ENCODE measurements at places on chromosomes 7 and 10.

DNA sequence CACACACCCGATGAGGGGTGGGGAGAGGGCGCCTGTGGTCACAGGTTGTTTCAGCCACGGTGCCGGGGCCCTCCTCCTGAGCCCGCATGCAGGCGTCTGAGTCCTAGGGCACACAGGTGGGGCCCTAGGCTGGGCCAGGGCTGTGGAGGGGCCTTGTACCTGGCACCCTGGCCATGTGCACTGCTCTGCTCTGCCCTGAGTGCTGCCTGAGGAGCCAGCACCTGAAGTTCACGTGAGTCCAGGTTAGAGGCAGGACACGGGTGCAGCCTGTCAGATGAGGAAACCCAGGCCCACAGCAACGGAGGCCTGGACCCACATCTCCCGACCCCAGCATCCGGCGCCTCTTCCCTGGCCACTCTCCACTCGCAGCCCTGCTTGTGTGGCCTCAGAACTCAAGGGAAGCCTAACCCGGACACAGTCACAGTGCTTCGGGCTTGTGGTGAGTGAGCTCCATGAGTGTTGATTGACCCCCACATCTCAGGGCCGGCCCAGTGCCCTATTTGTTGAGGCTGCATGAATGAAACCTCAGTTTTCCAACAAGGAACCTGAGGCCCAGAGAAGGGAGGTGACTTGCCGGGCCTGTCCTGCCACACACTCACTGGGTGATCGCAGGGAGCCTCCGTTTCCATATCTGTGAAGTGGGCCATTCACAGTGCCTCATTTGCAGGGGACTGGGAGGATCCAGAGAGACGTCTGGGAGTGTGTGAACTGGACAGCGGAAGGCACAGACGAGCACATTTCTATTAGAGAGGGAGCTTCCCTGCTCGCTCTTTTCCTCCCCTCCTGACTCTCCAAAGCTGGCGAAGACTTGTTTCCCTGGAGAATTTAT, 39.6 kb downstream of the PPIF start:
- DNase-seq: no peak

GRCh38 chr7:28922624-28923331, 35.4 kb downstream of the TRIL start:
- peak; percentile 78 for DNase-seq

- no peak for DNase-seq
These were observed 237.1 kb downstream of the SUGCT start for GRCh38 chr7:40371806-40372440.

GRCh38 chr7:114426824-114427223, 12.2 kb downstream of the FOXP2 start:
- no peak for DNase-seq

GRCh38 chr7:2585446-2585845, 26.7 kb downstream of the IQCE start:
- no peak for DNase-seq

GRCh38 chr10:29623797-29624196, 11.0 kb downstream of the SVIL start:
- DNase-seq: no peak

DNA sequence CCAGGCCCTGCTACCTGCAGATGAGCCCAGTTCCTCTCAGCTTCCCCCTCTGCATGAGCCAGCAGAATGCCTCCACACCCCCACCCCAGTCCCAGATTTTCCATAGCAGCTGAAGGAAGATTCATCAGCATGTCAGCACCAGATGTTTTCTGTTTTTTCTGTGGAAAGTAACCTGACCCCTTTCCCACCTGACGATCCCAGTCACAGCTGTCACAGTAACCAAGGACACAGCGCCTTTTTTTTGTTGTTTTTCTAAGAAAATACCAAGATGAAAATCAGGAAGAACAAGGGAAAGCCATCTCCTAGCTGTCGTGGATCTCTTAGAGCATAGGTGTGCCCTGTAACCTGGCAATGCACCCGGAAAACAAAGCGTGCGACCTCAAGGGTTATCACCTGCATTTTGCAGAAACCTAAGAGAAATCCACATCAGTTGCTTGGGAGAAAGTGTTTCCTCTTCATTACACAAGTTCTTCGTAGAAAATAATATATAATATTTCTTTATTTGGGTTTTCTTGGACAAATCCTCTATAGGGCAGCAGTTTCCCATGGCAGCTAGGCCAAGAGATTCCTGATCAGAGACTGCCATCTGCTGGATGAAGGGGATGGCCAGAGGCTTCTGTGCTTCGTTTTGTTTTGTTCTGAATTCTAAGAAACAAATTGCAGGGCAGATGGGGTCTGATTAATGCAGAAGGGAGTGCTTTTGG, 401.9 kb downstream of the TNS3 start:
- DNase-seq: peak; percentile 66

DNA sequence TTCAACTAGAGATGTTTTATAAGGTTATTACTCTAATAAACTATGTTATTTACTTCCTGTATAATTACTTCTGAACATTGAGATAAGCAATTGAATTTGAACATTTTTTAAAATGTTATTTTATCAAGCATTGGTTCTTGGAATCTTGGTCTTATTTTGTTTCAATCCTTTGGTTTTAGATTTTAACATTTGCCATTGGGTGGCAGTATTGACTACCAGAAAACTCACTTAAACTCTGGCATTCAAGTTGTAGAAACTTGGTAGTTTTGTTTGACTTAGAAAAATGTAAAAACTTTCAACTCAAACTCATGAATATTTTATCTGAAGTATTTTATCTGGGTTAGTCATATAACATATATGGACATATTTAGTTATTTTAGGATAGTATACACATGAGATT, 48.1 kb downstream of the ATRNL1 start:
- DNase-seq: no peak

DNA sequence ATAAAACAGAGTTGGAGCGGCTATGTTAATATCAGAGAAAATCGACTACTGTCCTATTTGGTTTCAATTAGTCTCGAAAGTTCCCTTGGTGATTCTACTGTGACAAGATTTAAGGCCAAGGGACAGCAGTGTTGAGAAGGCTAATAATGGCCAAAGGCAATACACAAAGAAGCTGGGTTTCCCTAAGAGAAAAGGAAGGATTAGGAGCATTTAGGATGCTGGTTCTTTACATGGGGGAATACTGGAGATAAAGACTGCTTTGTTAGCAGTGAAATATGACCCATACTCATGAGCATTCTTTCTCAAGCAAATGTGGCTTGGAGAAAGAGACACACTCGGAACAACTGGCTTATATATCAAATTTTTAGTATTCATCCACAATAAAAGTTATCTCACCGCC, 32.2 kb downstream of the IQUB start:
- DNase-seq: no peak

DNA sequence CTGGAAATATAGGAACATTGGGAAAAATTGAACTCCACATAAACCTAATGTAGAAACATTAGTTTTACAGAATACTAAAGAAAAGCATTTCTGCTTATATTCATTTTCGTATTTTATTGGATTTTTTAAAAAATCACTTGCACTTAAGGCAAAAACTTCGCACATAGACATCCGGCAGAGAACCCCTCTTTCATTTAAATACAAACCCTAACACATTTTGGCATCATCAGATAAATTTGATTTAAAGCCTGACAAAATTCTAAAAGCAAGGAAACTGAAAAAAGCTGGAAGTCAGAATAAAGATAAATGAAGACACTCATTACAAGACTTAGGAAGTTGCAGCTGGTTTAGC, 396 bp upstream of the EXOC4 start:
- DNase-seq: no peak

GRCh38 chr10:109963439-109963838, 40.1 kb upstream of the XPNPEP1 start:
- DNase-seq: no peak

DNA sequence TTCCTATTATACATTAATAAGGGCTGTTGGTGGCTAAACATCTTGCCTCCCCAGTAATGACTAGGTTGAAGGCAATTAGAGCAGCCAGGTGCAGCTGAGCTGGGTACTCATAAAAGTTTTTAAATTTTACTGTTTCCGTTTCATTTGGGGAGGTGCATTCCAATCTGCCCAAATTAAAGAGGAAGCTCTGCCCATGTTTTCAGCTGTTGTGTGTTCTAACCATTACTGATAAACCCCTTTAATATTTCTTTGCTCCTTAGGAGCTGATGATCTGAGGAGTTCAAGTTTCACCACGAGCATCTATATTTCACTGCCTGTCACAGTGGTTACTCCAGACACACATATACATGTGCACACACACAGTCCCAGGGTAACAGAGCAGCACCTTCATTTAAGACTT, 94.4 kb downstream of the JAZF1 start:
- no peak for DNase-seq

All from ovary (tissue), 10 donors.